Kidney epithelial cell (primary cell): ENCODE measurements at places on chromosomes 1 and 21.

DNA sequence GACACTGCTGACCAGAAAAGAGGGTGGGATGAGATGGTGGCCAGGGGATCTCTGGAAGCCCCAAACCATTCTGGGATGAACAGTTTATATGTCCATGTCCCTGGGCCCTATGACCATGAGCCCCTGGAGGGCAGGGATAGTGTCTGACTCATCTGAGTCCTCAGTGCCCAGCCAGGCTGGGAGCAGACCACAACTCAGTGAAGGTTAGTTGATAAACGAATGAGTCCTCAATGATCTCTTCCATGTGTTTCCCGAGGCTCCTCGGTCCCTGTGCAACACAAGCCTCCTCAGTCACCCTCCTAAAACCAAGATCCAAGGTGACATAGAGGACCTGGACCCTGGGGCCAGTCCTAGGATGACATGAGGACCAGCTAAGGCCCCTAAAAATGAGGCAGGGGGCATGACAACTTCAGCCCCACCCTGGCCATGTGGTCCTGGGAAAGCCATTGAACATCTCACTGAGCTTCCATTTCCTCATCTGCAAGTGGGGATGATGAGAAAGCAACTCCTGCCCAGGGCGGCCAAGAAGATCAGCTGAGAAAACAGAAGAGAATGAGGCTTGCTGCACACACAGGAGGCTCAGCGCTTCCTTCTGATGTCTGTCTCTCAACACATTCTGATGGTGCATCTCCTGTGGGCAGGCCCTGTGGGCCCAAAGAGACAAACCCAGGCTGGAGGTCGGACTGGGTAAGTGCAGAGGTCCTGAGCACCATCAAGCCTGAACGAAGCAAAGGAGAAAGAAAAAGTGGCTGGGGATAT lies 86.3 kb downstream of the GLIS1 start:
- no peak for DNase-seq

- DNase-seq: no peak
Observed at GRCh38 chr21:27346041-27346448, 379.2 kb upstream of the ADAMTS5 start.

DNA sequence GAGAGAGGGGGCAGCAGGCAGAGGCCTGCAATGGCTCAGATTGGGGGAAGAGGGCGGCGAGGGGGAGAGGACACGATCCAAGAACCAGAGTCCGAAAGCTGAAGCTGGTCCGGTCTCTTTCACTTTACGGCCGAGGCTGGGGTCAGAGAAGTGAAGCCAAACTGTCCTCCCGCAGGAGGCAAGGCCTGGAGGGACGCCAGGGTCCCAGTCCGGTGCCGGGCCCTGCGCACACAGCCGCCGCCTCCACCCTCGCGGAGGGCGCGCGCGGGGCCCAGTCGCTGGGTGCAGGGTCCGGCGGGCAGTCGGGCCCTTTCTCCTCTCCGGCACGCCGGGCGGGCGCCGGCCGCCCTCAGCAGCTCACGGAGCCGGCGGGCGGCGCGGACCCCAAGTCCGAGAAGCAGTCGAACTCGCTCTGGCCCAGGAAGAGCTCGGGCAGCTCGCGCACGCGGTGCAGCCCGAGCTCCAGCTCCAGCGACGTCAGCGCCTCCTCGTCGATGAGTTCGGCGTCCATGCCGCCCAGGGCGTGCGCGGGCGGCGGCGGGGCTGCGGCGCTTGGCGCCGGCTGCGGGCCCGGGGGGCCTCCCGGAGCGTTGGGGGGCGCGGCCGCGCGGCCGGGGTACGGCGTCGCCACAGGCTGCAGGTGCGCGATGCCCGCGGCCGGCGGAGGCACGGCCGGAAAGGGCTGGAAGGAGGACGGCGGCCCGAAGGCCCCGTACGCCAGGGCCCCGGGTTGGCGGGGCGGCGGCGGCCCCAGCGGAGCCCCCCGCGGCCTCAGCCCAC lies 749 bp downstream of the CITED4 start:
- no peak for DNase-seq

GRCh38 chr1:3691421-3692204 lies 39.3 kb downstream of the TP73 start:
- DNase-seq: no peak

- DNase-seq: no peak
Observed at GRCh38 chr1:93029317-93029716, 49.8 kb upstream of the MTF2 start.

- no peak for DNase-seq
Observed at GRCh38 chr1:156592158-156592909, 758 bp downstream of the NAXE start.

DNA sequence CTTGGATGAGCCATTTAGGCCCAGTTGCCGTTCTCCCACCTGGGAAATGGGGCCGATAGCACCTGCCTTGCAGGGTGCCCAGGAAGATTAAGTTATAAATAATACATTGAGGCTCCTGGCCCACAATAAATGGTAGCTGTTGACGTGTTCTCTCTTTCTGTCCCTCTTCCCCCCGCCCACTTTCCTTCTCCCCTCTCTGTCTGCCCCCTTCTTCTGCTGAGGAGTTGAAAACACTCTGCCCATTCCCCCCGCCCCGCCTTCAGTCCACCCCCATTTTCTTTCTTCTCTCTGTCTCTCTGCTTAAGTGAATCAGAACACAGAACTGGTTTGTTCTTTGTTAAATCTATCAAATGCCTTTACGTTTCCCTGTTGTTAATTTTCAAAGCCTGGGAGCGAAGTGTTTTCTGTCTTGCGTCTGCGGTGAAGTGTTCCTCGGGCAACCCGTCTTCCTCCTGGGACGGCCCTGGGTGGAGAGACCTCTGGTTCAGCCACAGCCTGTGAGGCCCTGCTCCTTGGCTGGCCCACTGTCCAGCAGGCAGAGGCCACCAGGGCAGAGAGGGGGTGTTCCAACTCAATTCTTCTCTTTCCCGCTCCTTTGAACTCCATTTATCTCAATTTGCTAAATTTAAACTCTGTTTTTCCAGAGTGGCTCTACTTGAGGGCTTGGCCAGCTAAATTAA lies 29.3 kb upstream of the SELENON start:
- DNase-seq: no peak

- DNase-seq: no peak
Observed at GRCh38 chr1:200739702-200740570, 1.2 kb downstream of the CAMSAP2 start.

DNA sequence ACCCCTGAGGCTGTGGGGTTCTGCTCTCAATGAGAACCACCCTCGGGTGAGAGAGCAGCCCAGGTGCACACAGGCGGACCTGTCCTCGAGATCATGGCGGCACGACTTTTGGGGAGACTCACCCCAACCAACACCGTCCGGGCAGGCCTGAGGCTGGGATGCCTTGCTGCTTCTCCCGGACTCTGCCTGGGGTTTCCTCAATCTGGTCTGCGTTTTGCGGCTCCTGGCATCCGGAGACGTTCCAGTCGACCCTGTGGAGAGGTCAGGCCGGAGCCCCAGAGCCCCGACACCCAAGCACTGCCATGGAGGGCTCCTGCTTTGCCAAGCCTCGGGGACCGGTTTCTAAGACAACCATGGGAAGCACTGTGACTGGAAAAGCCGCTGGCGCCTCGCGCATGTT lies 3879.7 kb downstream of the SRGAP2C start:
- DNase-seq: no peak

DNA sequence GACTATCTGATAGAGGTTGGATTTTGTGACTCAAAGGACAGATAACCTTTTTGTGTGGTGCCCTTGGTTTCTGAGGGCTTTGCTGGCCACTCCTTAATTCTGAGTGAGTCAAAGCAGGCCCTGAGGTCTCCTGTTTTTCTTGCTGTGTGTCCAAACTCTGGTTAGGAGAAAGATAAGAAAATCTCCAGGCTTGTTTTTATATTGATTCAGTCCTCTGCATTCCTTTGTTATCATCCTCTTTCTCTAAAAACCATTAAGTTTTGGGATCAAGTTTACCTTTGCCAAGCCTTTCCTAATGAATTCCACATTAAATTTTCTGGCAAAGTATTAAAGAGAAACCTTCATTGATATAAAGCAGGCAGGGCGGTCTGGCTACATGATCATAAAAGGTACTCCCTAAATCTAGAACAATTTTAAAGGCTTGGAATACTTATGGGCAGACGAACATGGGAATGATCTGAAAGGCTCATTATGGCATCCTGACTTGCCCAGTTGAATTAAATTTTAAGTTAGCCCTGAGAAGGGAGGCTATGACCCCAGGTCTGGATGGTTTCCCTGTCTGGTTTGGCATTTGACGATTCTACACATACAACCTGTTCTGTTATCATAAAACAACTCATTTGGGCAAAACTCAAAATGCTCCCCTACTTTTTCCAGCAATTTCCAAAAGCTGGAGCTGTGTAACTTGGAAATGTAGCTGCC lies 20.8 kb downstream of the ZBTB8B start:
- DNase-seq: no peak

GRCh38 chr1:82901118-82901517 lies 1097.8 kb downstream of the TTLL7 start:
- DNase-seq: no peak

- DNase-seq: no peak
Observed at GRCh38 chr1:205774198-205775014, 876 bp downstream of the RAB29 start.

- DNase-seq: no peak
Observed at GRCh38 chr1:234527346-234527745, 48.4 kb upstream of the TARBP1 start.

DNA sequence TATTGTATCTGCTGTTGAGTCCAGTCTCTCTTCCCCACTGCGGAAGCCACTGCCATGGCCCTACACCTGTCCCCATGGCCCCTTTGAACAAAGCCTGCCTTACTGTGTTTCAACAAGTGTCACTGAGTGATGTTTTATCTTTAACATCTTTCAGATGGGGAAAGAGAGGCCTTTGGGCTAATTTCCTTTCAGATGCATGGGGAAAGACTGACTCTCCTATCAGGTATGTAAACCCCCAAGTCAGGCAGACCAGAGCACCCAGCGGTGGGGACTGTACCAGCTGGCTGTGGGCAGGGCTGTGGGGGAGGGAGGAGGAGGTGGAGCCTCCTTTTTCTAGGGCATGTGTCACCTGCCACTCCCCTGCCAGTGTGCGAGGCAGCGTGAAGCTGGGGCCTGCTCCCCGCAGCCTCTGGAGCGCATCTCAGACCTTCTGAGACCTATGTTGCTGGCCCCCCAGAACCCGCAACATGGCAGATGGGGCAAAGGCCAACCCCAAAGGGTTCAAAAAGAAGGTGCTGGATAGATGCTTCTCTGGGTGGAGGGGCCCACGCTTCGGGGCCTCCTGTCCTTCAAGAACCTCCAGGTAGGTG lies at the start of gene PLA2G2F:
TSS of gene PLA2G2F (plus strand) at position 363 of the 590 bp plus-strand sequence. CDS start at position 468, 105 bp downstream.
- no peak for DNase-seq

- no peak for DNase-seq
Observed at GRCh38 chr1:215001419-215002021, 81.0 kb upstream of the KCNK2 start.

DNA sequence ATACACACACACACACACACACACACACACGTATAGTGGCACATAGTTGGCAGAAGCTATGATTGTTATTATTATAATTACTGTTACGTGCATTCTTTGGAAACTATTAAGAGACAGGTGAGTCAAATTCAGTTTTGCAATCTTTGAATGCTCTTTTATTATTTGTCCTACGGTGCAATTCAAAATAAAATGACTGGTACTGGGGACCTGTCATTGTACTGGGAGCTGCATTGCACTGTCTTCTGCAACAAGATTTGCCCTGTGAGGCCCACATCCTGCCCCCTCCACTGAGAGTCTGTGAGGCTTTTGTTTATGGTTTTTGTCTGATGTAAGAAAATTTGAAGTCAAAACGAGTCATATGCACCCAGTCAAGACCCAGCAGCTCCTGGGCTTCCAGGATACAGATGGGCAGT lies 1.9 kb downstream of the LY9 start:
- no peak for DNase-seq

GRCh38 chr21:21463456-21463855 lies 465.2 kb downstream of the NCAM2 start:
- no peak for DNase-seq

DNA sequence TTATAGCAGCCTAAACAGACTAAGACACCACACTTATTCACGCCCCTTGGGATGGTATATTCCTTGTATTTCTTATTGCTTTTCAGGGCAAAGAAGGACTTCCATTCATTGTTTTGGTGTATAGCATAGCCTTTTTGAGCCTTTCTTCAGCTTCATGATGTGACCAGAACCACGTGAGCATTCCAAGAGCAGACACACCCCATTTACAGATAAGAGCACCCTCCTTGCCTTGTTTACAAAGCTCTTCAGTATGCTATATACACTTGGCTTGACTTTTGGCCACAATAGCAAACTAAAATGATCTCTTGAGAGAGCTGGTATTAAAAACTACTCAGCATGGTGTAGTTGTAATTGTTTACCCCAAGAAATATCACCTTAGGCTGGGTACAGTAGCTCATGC lies 78.7 kb downstream of the PIK3R3 start:
- DNase-seq: no peak

DNA sequence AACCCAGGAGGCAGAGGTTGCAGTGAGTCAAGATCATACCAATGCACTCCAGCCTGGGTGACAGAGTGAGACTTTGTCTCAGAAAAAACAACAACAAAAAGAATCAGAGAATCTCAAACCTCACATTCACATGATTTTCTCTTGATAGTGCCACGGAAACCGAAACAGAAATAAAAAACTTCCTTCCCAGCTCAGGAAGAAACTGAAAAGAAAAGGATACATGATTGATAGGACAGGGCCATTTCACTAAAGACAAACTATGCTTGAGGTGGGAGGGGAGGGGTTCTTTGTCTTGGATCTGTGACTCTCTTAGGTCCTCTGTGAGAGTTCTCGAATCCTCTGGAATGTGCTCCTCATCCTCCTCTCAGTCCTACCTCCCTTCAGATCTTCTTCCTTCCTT lies 19.8 kb upstream of the CD53 start:
- DNase-seq: no peak

DNA sequence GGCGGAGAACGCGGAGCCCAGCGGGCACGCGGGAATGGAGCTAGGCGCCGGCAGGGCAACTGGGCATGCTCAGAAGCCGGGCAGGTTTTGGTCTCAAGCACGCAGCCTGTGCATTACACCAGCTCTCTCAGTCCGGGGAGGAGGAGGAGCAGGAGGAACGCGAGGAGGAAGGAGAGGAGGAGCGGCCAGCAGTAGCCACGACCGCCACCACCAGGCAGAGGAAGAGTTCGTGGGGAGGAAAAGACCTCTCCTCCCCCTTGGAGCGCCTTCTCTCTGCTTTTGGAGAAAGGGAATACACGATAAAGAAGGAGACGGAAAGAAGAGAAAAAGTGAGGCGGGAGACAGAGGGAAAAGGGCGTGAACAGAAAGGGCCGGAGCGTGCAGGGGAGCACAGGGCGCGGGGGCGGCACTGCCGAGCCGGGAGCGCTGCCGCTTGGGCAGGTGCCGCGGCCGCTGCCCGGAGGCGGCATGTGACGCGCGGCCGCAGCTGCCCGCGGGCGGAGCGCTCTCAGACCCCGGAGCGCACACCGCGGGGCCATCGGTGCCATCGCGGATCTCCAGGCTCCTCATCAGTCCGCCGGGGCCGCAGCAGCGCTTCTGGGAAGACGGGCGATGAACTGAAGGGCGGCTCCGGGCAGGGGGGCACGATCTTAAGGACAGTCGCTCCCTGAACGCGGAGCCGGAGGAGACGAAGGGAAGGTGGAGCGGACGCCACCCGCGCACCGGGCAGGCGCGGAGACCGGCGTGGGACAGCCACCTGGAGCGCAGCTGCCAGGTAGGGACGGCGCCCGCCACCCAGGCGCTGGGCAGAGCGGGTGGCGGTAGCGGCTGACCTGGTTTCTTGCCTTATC lies at the start of gene CHRM3:
TSS of gene CHRM3 (plus strand) at position 116 of the 851 bp plus-strand sequence. CDS start 520,884 bp downstream, outside the sequence.
- no peak for DNase-seq
